ENCODE measurements at places on chromosomes 3 and 15.

GRCh38 chr15:54577476-54578250 is 599.4 kb downstream of the UNC13C start:
- no peak for DNase-seq

GRCh38 chr15:40241269-40242212 is 2.7 kb downstream of the PAK6 start:
- DNase-seq, result no peak

DNA sequence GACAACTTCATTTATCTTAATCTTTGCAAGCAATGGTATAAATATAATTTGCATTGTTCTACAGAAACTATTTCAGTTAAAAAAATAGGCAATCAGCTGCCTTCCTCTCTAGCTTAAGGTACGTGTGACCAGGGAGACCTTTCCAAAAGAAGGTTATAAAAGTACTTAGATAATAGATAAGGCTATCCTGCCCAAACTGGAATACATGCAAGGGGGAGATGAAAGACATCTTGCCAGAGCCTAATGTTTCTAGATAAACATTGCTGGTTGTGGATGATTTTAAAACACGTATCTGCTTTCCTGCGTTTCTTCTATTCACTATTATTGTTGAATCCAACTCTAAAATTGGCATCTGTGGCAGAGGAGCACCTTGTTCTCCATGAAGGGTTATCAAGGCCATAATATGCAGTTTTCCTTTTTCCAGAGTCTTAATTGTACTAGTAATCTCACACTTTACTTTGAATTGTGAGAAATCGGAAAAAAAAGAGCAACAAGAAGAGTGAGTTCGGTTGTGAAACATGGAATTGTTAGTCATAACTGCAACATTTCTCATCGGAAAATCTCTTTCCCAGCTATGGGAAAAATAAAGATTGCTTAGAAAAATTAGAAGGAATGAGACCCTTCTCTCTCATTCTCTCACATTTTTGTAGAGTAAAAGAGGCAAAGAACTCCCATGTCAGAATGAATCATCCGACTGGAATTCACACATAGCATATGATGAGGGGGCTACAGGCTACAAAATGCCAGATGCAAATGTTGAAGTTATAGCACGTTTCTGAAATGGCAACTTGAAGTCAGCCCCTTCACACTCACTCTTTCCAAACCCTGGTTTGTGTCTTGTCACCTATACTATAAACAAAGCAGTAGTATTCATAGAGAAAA is 936.1 kb upstream of the NR2F2 start:
- no peak for DNase-seq

DNA sequence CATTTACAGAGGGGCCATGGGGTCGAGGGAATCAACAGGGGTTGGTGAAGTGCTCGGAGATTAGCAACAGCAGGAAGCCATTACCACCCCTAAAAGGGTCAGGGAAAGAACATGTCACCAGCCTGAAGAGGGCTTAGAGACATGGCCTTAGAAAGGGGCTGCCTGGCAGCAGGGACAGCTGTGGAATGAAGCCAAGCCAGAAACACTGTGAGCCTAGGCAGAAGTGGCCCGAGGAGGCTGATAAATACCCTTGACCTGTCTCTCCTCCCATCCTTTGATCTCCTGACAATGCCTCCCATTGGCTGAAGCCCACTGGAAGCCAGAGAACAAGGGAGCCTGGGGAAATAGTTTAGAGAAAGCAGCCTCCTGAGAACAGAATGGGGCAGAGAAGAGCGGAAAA is 31.4 kb downstream of the GPD1L start:
- DNase-seq, result no peak

- no peak for DNase-seq
Observed at GRCh38 chr3:124759666-124760401, 29.6 kb downstream of the UMPS start.

GRCh38 chr3:21294768-21295167 is 456.2 kb downstream of the ZNF385D start:
- peak; percentile 62 for DNase-seq

GRCh38 chr3:124962403-124962940 is 27.9 kb upstream of the MUC13 start:
- DNase-seq, result peak; percentile 19
